ENCODE measurements at places on chromosomes 7 and 10.

DNA sequence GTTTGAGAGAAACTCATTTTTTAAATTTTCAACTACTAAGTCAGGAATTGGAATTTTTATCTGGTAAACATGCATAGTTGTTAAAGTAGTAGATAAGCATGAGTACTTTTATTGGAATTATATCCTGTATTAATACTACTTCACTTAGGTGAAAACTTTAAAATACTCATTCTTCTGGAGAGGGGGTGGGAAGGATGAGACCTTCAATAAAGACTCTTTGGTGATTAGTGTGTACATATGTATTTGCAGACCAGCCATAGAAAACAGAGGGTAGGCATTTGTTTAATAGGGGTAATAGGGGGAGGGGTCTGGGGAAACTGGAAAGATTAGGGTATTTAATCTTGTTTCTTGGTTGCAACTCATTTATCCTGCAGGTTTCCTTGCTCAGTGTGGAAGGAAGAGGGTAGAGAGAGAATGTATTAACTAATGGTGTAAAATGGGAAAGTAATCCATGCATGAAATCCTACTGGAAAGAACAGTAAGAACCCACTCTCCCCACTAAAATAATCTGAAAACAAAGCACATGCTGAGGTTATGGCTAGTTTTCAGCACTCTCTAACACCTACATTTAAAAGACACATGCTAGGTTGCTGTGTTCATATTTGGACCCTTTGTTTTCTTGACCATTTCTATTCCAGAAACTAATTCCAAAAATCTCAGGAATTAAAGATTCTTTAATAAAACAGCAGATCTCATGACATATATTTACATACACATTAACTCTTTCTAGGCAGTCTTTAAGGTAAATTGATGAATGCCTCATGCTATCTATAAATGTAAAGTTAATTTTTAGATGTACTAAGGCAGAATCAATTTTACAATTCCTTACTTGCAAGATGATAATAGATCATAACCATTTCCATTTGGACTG, 6.2 kb upstream of the IGF2BP3 start:
- peaks cover 73% of the 10 kb centered on the region for H3K27me3 ChIP-seq
- no peak overlapping the region for H3K4me3 ChIP-seq
- H3K27ac ChIP-seq, result peak overlapping the region; percentile 12
- peaks cover 2% of the 10 kb centered on the region for H3K36me3 ChIP-seq
- H3K4me1 ChIP-seq, result peaks cover 16% of the 10 kb centered on the region

DNA sequence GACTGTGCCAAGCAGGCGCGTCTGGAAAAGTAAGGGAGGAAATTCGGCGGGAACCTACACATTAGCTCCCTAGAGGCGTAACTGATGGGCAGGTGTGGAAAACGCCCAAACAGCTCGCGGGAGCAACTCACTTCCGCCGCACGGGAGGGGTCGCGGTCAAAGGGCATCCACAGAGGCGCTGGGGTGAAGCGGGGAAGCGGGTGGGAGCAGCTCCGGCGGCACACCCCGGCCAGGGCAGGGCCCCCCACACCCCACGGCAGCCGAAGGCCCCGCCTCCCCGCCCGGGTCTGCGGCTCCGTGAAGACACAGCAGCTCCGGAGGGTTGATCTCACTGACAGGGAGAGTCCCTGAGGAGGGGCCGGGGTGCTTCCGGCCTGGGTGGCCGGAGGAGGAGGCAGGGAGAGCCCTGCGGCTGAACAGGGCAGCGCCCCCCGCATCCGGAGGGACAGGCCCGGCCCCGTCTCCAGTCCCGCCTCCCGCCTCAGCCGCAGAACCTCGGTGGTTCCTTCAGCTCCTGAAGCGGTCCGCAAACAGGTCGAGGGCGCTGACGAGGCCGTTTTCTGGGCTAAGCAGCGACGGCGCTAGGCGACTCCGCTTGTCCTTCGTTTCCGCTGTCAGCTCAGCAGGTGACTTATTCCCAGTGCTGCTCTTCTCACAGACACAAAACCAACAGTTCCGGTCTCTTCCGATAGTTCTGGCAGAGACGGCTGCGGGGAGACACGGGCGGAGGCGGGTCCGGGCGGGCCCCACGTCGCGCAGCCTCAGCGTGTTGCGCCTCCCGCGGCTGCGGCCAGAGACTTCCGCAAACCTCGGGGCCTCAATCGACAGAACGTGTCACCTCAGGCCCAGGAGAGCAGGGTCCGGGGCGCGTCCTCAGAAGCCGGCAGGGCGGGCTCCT, 276.1 kb downstream of the DNAJB6 start:
- peaks cover 4% of the 10 kb centered on the region for H3K36me3 ChIP-seq
- H3K27me3 ChIP-seq, result peaks cover 60% of the 10 kb centered on the region
- H3K4me1 ChIP-seq, result peaks cover 26% of the 10 kb centered on the region

- H3K4me1 ChIP-seq, result peaks cover 24% of the 10 kb centered on the region
- peaks cover 16% of the 10 kb centered on the region for H3K36me3 ChIP-seq
- no peak for DNase-seq
- no peak overlapping the region for H3K27ac ChIP-seq
These were observed 8.5 kb downstream of the IL15RA start for GRCh38 chr10:5968681-5969453.

DNA sequence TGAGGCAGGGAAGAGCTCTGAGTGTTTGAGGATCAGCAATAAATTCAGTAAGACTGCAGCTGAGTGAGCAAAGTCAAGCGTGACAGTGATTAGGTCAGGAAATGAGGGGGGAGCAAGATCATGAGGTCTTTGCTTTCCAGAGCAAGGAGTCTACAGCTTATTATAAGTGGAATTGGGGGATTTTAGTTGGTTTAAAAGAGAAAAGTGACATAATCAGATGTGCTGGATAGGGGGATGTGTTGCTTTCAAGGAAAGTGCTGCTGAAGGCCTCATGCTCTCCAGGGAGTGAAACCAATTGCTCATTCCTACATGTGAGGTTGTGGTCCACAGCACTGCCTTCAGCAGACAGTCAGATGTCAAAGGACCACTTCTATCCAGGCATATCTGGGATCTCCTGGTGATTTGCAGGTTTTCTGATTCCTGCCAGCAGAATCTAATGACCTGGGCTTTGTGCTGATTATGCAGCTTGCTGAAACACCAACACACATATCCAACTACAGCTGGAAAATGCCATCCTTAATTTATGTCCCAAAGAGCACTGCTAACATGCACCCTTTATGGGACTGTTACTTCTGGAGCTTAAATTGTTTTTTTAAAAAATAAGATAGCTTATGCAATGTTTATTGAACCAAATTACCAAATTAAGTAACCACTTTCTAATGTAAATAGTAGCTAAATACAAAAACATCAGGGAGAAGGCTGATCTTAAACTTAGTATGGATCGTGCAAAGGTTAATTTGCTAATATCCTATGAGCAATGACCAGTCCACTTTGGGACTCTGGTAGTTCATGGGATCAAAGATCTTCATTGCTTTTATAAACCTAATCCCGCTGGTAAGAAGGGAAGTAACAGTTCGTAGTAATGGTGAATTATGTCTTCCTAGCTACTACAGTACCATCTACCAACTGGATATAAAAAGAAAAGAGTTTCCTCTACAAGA, 607.6 kb downstream of the KCNMA1 start:
- peaks cover 9% of the 10 kb centered on the region for H3K27me3 ChIP-seq
- no peaks in the 10 kb centered on the region for H3K36me3 ChIP-seq
- H3K27ac ChIP-seq, result no peak overlapping the region
- no peak for DNase-seq
- no peak overlapping the region for H3K4me3 ChIP-seq

- H3K4me1 ChIP-seq, result no peaks in the 10 kb centered on the region
- no peak overlapping the region for H3K4me3 ChIP-seq
- DNase-seq, result no peak
- H3K27me3 ChIP-seq, result no peaks in the 10 kb centered on the region
These were observed 1060.7 kb upstream of the GHITM start for GRCh38 chr10:83078645-83079044.

GRCh38 chr10:97498841-97499560, at the start of gene UBTD1:
UBTD1 (plus strand) TSS chr10:97498924; CDS start chr10:97499204, 280 bp downstream.
- peaks cover 3% of the 10 kb centered on the region for H3K36me3 ChIP-seq
- peaks cover 41% of the 10 kb centered on the region for H3K4me1 ChIP-seq
- peak within 1 kb of the TSS; percentile 97 for H3K4me3 ChIP-seq
- peak within 1 kb of the TSS; percentile 97 for H3K27ac ChIP-seq
- DNase-seq, result peak; percentile 57

DNA sequence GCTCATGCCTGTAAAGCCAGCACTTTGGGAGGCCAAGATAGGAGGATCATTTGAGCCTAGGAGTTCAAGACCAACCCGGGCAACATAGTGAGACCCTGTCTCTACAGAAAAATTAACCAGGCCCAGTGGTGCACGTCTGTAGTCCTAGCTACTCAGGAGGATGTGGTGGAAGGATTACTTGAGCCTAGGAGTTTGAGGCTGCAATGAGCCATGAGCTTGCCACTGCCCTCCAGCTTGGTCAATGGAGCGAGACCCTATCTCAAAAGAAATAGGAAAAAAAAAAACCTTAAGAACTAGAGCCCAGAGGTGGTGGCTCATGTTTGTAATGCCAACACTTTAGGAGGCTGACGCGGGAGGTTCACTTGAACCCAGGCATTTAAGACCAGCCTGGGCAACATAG, 2.2 kb downstream of the STRA8 start:
- H3K27ac ChIP-seq, result no peak overlapping the region
- H3K27me3 ChIP-seq, result no peaks in the 10 kb centered on the region
- no peak overlapping the region for H3K4me3 ChIP-seq

- DNase-seq, result no peak
- H3K4me1 ChIP-seq, result no peaks in the 10 kb centered on the region
- H3K27me3 ChIP-seq, result no peaks in the 10 kb centered on the region
- no peaks in the 10 kb centered on the region for H3K36me3 ChIP-seq
These were observed 33.8 kb downstream of the STK32C start for GRCh38 chr10:132273966-132274365.

DNA sequence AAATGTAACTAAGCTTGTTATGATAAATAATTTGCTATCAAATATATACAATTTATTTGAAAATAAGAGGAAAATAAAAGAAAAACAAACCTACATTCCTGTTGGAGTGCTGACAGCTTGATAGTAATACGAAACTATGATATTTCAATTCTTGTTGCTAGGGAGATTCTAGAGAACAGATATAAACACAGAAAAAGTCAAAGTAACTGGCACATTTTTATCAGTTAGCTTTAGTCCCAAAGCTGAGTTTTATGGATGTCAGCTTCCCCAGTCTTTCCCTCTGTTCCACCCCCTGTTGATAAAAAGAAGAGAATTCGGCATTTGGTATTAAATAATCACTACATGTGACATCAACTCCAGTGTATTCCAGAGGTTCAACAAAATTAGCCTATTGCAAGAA, 1134.0 kb downstream of the XPNPEP1 start:
- H3K4me3 ChIP-seq, result no peak overlapping the region
- no peak for DNase-seq
- no peaks in the 10 kb centered on the region for H3K36me3 ChIP-seq
- no peaks in the 10 kb centered on the region for H3K4me1 ChIP-seq

GRCh38 chr10:108749042-108749441, 1174.3 kb downstream of the XPNPEP1 start:
- DNase-seq, result no peak
- H3K4me3 ChIP-seq, result no peak overlapping the region
- no peaks in the 10 kb centered on the region for H3K4me1 ChIP-seq
- no peaks in the 10 kb centered on the region for H3K27me3 ChIP-seq
- H3K27ac ChIP-seq, result no peak overlapping the region
- no peaks in the 10 kb centered on the region for H3K36me3 ChIP-seq

GRCh38 chr7:55245271-55245723, 119.8 kb upstream of the LANCL2 start:
- H3K36me3 ChIP-seq, result no peaks in the 10 kb centered on the region
- no peak overlapping the region for H3K4me3 ChIP-seq
- no peak for DNase-seq
- peaks cover 8% of the 10 kb centered on the region for H3K27me3 ChIP-seq
- H3K4me1 ChIP-seq, result no peaks in the 10 kb centered on the region

DNA sequence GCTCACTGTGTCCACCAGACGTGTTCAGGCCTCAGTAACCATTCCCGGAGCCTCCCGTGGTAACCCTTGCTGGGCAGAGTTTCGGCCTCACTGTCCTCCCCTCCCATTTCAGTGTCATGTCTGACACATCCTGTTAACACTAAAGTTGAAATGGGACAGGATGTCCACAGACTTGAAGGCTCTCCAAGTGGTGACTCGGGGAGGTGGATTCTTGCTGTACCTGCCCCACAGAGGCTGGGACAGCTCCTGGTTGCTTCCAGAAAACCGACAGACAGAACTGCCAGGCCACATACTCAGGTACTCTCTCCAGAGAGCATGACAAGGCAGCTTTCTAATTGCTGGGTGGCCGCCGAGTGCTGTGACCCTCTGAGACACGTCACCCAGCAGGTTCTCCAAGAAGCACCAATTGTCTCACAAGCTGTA, 17.9 kb upstream of the CYTH3 start:
- no peaks in the 10 kb centered on the region for H3K4me1 ChIP-seq
- DNase-seq, result no peak
- no peak overlapping the region for H3K27ac ChIP-seq
- H3K36me3 ChIP-seq, result no peaks in the 10 kb centered on the region
- H3K27me3 ChIP-seq, result peaks cover 8% of the 10 kb centered on the region

DNA sequence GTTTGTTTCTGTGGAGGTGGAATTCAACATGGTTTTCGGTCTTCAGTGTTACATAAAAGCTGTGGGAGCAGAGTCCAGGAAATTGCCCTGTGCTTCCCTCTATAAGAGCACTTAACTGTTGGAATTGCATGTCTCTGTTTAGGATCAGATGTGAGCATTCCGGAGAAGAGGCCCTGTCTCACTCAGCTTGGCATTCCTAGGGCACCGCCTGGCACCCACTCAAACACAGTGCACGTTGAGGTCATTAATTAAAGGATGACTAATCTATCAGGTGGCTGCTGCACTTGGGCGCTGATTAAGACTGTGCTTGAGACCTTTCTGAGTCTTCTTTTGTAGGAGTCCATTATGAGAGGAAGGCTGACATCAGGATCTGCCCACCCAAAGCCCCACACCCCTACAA, 82.8 kb upstream of the VIPR2 start:
- H3K27ac ChIP-seq, result no peak overlapping the region
- H3K36me3 ChIP-seq, result no peaks in the 10 kb centered on the region
- no peak for DNase-seq
- no peak overlapping the region for H3K4me3 ChIP-seq

GRCh38 chr10:29670761-29671160, 36.0 kb upstream of the SVIL start:
- H3K4me1 ChIP-seq, result no peaks in the 10 kb centered on the region
- no peak overlapping the region for H3K4me3 ChIP-seq
- DNase-seq, result no peak

GRCh38 chr7:110027385-110027784, 1063.5 kb upstream of the LRRN3 start:
- no peak for DNase-seq
- no peak overlapping the region for H3K4me3 ChIP-seq
- H3K36me3 ChIP-seq, result no peaks in the 10 kb centered on the region
- H3K27me3 ChIP-seq, result no peaks in the 10 kb centered on the region
- no peaks in the 10 kb centered on the region for H3K4me1 ChIP-seq

- H3K4me1 ChIP-seq, result no peaks in the 10 kb centered on the region
- H3K27ac ChIP-seq, result no peak overlapping the region
- no peak for DNase-seq
- no peaks in the 10 kb centered on the region for H3K36me3 ChIP-seq
- H3K4me3 ChIP-seq, result no peak overlapping the region
- H3K27me3 ChIP-seq, result peaks cover 7% of the 10 kb centered on the region
These were observed 474.3 kb upstream of the MGMT start for GRCh38 chr10:128992770-128993169.

- no peak overlapping the region for H3K4me3 ChIP-seq
- peaks cover 3% of the 10 kb centered on the region for H3K27me3 ChIP-seq
- H3K4me1 ChIP-seq, result no peaks in the 10 kb centered on the region
- no peak overlapping the region for H3K27ac ChIP-seq
- no peak for DNase-seq
These were observed 31.4 kb upstream of the DLX6 start for GRCh38 chr7:96973986-96974385.

- no peak overlapping the region for H3K27ac ChIP-seq
- H3K4me1 ChIP-seq, result peaks cover 15% of the 10 kb centered on the region
- H3K4me3 ChIP-seq, result peak overlapping the region; percentile 75
- H3K27me3 ChIP-seq, result peaks cover 41% of the 10 kb centered on the region
- no peak for DNase-seq
- no peaks in the 10 kb centered on the region for H3K36me3 ChIP-seq
These were observed 31.6 kb upstream of the TMEM72 start for GRCh38 chr10:44879531-44879899.
